ENCODE measurements at places on chromosomes 2 and 18. TPM values are rescaled to one million over a fixed set of nuclear protein-coding genes. Genes with fewer than 3 reads are reported as not detected.

DNA sequence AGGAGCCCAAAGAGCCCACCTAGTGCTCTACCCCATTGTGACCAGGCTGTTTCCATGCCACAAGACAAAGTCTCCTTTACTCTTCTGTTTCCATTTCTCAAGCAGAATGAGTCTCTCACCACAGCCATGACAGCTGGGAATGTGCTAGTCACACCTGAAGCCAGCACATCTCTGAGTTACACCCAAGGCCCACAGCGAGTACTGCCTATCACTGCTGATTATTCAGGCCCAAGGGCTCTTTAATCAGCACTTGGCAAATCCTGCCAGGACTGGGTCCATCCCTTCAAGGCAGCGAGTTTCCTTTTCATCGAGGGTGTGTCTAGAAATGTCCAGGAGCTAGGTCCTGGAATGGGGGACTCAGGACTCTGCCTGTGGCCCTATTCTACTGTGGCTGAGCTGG, 14.6 kb upstream of the PPP1R1C start:
- DNase-seq, result no peak

- no peak for DNase-seq
Measured at GRCh38 chr2:1636791-1637415, 107.4 kb downstream of the PXDN start.

DNA sequence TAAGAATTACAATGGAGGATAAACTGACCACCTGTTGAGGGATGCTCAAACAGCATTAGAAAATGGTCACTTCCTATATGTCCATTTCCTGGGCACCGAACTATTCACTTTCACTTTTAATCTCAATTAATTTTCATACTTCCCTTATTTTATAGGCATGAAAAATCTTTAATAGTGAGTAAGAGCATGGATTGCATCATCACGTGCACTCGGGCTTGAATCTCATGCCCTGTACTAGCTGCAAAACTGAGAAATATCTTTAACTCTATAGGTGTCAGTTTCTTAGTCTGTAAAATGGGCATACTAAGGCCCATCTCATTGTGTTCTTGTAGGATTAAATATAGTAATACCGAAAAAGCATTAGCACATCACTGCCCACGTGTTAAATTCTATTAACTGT, 183.9 kb upstream of the FIGN start:
- no peak for DNase-seq

DNA sequence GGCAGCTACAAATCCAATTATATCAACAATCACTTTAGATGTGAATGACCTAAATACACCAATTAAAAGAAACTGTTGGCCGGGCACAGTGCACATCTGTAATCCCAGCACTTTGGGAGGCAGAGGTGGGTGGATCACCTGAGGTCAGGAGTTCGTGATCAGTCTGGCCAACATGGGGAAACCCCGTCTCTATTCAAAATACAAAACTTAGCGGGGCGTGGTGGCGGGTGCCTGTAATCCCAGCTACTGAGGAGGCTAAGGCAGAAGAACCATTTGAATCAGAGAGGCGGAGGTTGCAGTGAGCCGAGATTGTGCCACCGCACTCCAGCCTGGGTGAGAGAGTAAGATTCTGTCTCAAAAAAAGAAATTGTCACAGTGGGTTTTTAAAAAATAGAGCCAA, 49.5 kb downstream of the ATL2 start:
- no peak for DNase-seq

Gene RTKN
- 65.4 TPM for total RNA-seq

Gene DSEL
- 8.1 TPM for total RNA-seq

DNA sequence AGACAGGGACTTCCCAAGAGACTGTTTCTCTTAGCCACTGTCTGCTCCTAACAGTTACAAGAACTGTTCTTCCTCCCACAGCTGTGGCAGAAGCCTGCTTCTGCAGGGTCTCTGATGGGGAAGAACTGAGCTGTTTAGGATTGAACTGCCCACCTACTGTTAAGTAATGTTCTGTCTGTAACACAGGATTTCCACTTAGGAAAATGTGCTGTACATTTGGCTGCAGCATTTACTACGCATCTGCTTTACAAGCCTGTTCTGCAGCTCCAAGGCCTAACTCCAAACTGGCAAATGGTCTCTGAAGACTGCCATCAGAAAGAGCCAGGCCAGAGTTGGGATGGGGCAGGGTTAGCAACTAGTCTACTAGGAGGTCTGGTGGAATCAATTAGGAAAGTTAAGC, 87.8 kb upstream of the UPP2 start:
- DNase-seq, result no peak

DNA sequence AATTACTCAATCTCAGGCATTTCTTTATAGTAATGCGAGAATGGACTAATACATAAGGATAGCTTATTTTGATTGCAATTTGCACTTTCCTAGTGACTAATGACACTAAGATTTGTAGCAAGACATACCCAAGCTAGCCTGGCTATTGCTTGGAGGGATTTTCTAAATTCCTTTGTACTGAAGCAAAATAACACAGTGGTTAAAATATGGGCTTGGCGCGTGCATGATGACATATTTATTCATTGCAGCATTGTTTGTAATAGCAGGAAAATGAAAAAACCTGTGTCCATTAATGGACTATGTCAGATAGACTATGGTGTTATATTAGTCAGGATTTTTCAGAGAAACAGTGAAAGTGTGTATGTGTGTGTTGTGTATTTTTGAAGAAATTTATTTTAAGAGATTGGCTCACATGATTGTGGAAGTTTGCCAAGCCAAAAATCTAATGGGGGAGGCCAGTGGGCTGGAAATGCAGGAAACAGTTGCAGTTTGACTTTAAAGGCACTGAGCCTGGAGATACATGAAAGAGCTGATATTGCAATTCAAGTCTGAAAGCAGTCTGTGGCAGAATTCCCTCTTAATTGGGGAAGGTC, 16.7 kb upstream of the LAPTM4A start:
- DNase-seq, result no peak

Gene MEIS1
- total RNA-seq, result 13.3 TPM

GRCh38 chr2:96954011-96954846, 32.2 kb downstream of the FAM178B start:
- no peak for DNase-seq

DNA sequence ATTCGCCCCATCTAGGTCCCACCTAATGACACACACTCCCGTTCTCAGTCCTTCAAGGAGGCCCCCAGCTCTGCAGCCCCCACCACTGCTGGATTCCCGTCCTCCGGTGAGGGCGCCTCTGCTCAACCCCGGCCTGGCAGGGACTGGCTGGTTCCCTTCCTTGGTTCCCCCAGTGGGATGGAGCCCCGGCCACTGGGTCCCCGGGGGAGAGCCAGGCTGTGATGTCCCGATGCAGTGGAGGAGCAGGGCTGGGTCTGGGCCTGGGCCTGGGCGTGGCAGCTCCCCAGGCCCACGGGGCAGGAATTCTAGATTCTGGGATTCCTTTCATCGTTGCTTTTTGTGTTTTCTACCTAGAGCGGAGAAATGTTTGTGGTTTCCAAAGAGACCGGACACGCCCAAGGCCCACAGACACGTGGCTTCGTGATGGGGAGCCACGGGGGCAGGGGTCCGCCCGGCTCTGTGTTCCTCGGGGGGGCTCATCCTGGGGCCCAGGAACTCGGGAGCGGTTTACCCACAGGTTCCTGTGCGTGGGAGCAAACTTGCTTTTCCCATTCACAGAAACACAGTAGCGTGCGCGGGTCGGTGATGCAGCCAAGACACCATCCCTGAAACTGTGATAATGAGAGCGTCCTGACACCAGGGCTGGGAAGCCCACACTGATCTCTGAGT, 67.0 kb downstream of the SLC66A2 start:
- no peak for DNase-seq

Gene SUPT7L
- 39.1 TPM for total RNA-seq

- no peak for DNase-seq
Measured at GRCh38 chr2:217231212-217231611, 371.3 kb upstream of the TNP1 start.

DNA sequence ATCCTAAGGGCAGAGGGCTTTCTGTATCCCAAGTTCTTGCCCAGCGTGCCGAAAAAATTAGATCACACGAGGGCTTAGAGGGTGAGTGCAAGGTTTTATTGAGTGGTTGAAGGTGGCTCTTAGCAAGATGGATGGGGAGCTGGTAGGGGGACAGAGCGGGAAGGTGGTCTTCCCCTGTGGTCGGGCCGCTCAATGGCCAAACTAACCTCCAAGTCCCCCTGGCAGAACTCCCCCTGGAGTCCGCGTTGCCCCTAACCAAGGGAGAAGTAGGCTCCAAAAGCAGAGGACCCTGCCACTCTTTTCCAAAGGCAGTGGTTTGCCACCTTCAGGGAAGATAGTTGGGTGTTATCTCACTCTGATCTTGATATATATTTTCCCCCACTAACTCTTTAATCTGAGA, 63.4 kb downstream of the LYPD1 start:
- no peak for DNase-seq

GRCh38 chr2:20543469-20544152, 96.7 kb downstream of the RHOB start:
- DNase-seq, result no peak

DNA sequence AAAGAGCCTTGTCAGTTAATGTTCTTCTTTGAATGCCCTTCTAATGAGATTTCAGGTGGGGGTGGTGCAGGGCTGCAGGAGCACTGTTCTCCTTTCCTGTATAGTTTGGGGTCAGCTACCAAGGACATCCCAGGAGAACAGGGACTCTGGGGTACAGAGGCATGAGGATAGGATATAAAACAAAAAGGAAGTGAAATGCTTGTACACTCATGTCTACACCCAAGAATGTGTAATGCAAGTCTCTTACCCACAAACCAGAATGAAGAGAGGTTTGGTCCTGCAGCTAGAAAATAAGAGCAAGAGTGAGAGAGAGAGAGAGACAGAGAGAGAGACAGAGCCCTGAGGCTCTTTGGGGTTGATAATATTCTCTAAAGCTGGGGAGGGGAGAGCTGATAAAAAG, 151.8 kb upstream of the KCTD1 start:
- no peak for DNase-seq

DNA sequence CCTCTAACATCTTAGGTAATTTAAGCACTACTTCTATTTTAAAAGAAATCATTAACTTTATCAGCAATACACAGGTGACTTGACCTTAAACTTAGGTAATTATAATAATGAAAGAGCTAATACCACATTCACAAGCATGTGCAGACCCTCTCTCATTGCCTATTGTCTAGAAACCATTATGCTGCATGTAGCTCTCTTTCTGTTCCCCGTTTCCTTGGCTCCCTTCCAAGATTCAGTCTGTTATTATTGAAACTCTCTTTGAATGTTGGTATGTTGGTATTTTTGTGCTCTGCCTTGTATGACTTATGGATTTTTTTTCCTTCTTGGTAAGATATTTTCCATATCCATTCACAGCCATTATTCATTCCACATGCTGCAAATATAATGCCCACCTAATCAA, 201.2 kb downstream of the CDCA7 start:
- no peak for DNase-seq

DNA sequence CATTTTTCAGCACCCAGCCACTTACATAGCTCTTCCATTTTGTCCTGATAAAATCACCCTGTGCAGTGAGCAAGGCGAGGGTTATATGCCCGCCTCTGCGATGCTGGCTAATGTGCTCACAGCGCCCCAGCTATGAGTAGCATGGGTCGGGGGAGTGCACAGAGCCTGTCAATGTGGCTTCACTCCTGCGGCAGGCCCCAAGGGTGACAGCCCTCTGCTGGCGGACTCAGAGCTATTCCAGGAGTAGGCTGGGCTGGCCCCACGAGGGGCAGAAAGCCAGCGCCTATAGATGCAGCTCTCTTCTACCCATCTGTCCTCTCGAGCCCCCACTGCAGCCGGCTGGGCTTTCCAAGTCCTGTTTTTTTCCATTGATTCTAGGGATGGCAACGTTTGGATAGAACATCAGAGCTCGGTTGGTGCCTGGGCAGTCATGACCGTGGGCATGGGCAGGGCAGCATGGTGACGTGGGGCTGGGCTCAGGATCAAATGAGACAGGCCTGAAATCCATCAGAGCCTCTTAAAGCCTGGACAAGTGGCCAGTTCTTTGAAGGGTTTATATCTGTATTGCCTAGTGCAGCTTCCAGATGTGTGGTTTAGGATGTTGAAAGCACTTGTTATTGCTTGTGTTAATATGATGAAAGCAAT, 134.7 kb downstream of the MCFD2 start:
- DNase-seq, result peak; percentile 18

DNA sequence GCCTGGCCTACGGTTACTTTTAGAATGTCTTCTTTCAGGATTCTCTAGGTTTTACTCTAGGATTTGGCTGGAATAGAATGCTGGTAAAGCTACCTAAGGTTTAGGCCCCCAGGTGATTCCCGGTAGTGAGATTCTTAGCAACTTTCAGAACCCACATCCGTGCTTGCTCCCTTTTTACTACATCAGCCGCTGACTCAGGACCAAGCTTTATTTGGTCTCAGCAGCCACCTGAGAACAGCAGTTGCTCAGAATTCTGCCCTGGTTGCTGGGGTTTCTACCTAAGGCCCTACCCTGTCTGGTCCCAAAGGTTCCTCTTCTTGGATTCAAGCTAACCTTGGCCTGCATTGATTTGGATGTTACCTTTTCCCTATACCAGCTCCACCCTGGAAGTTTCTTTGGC, 36.1 kb upstream of the NDUFV2 start:
- DNase-seq, result no peak

DNA sequence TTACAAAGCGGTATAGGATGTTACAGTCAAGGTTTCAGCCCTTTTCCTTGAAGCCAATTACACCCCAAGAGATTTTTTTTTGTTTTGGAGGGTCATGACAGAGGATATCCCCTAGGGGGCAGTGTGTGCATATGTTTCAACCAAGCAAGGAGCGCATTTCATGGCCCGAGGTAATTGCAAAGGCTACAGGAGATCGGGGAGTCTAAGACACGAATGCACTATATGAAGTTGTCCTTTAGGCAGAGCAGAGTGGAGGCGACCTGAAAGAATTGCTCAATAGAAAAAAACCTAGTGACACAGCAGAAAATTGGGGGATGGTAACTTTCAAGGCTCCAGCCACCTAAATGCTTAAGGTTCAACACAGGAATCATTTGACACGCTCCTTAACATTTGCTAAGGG, 219.8 kb upstream of the PARD3B start:
- peak; percentile 77 for DNase-seq

DNA sequence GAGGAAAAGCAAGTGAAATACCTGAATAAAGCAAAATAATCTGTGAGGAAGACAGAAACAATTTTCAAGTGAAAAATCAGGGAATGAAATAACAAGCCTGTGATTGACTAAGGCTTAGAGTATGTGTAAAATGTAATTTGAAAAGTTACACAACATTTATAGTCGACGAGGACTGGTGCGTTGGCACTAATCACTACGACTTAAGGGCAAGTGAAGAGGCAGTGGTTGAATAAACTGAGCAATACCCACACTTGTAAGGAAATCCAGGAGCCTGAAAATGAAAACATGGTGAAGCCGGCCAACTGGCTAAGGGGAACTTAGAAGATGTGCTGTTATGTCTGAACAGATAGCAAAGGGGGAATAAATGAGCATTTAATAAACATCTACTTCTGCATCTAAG, 13.4 kb downstream of the DOK1 start:
- DNase-seq, result no peak

DNA sequence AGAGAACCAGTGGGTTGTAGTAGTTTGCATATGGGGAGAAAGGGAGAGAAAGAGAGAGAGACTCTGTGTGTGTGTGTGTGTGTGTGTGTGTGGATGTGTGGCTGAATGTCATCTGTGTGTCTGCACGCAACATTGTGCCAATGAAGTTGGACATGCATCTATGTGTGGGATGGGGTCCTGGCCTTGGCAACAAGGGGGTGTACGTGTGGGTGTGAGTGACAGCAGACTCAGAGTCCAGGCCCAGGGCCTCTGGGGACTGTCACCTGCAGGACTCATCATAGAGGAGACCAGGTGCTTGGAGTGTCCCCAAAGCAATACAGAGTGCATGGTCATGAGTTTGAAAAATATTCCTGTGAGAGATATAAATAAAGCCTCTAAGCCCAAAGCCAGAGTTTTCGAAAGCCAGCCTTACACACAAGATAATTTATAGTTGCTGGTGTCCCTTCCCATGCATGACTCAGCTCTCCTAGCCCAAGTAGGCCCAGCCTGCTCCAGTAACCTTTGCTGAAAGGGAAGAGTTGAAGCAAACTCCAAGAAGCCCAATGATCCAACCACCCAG, 59.9 kb downstream of the TNP1 start:
- no peak for DNase-seq
